ENCODE measurements at places on chromosomes 1 and 21.

DNA sequence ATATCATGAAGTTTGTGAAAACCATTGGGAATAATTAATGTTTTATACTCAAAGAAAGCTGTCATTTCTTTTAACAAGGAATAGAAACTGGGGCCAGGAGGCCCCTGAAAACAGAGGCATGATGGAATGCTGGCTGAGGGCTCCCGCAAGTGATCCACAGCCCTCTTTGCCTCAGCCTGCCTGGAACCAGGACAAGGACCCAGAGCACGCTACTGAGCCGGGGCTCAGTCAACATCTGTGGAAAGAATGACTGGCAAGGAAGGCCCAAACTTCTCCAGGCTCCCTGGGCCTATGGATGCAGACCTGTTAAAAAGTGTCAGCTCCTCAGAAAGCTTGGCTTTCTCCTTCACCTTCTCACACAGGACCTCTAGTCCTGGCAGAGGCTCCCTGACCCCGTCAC lies 32.6 kb downstream of the COLGALT2 start:
- DNase-seq: no peak

DNA sequence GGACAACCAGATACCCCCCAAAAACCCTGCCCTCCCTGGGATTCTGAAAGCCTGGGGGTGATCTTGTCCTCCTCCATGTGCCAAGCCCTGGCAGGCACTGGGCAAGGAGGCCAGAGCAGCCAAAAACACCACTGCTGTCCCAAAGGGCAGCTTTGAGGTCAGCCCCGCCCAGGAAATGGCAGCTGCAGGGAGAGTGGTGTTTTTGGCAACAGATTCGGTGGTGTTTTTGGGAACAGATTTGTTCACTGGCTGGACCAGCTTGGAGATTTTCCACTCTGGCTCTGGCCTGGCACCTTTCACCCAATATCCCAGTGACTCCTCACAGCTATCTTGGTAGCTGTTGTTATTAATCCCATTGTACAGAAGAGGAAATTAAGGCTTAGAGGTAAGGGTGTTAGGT lies 34.7 kb downstream of the LRP8 start:
- peak; percentile 27 for DNase-seq

DNA sequence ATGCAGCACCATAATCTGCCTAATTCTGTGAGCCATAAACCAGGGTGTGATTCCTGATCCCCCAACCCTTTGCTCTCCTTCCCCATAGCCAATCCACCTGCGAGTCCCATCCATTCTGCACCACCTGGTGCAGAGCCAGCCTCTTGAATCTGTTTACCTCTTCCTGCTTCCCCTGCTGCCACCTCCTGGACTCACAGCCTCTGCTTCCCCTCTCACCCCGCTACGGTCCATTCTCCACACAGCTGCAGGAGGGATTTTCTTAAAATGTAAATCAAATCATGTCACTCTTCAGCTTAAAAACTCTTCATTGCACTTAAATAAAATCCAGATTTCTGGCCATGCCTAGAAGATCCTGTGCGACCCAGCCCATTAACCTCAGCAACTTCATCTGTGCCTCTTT lies 186.7 kb downstream of the FOXD2 start:
- no peak for DNase-seq

DNA sequence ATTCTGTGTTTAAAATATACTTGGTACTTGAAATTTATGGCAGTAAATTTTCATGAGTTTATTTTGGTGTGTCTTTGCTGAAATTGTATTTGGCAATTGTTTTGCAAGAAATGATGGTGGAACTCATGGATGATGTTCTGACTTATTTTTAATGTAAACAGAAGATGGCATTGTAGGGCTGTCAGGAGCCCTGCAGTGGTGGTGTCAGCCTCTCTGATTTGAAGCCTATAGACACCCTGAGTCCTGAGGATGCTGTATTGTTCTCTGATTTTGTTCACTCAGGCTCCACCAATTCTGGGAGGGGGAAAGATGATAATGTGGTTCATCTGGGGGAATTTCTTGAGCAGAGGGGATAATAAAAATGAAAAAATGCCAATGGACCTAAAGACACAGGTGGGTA lies 79.8 kb downstream of the LHX8 start:
- no peak for DNase-seq

GRCh38 chr1:156337052-156337887 lies 822 bp downstream of the CCT3 start:
- no peak for DNase-seq

GRCh38 chr1:244834543-244835275 lies 749 bp upstream of the COX20 start:
- peak; percentile 94 for DNase-seq

- DNase-seq: peak; percentile 41
Measured at GRCh38 chr1:204295671-204296070, 64.1 kb downstream of the PLEKHA6 start.

DNA sequence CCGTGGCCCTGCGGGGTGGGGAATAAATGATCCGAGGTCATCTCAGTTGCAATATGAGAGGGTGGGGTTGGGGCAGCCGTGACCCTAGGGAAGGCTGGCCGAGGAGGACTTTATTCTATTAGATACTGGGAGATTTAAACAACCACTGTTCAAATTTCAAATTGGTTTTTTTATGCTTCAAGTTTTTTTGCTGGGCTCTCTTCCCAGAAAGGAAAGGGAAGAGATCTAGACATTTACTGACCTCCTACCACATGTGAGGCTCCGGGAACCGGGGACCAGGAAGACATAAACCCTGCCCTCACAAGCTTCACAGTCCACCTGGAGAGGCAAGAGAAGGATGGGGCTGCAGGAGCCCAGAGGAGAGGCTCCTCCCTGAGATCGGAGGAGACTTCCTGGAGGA lies 207.3 kb downstream of the FOXD2 start:
- no peak for DNase-seq

- DNase-seq: no peak
Measured at GRCh38 chr1:31145648-31146047, 80.1 kb upstream of the PUM1 start.

GRCh38 chr1:158311066-158311465 lies 20.3 kb downstream of the CD1B start:
- no peak for DNase-seq

DNA sequence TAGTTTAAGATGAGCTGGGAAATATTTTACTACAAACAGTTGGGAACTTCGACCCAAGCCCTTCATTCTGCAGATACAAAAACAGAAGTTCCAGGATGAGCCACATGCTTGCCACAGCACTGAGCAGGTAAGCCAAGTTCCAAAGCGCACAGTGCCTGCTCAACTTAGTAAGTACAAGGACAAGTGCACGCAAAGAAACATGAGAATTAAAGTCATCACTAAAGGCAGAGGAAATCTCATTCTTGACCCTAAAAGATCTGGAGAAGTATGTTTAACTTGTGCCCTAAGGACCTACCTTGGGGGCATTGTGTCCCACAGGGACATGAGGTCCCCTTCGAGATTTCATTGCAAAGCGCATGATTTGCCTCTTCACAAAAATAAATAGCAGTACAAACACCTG lies 1.2 kb upstream of the UBAP2L start:
- DNase-seq: no peak

- no peak for DNase-seq
Measured at GRCh38 chr1:71850936-71851335, 431.4 kb downstream of the NEGR1 start.

DNA sequence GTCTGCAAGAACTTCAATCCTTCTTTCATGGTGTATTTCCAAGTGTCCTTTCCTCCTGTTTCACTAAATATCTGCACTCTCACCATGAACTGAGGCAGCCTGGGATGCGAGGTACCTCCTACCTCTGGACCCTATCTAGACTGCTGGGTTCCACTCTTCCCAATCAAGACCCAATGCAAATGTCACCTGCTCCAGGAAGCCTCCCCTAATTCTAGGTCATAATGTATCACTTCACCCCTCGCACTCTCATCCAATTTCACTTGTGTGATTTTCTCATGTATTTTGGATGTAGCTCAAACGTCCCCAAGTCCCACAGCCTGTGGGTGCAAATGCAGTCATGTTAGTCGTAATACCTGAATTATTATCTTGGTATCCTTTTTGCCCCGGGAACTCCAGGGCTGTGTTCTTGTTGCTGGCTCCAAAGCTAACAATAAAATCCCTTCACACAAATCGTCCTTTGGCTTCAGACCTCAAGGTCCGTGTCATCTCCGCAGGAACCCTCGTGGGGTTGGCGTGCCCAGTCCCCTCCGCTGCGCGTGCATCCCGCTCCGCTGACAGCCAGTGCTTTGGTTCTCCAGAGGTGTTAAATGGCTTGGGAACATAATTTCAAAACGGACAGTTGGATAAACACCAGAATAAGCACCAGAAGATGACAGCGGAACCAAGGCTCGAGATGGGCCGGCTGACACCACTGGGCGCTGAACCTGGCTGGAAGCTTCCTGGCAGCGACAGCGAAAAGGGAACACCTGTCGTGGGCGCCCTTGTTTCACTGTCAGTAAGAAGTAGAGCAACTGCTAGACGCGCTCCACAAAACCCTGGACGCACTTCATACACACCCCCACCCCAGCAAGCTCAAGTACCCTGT lies 1.0 kb upstream of the BACH1 start:
- DNase-seq: no peak

- DNase-seq: peak; percentile 99
Measured at GRCh38 chr1:185646202-185646683, 87.9 kb upstream of the HMCN1 start.

- DNase-seq: no peak
Measured at GRCh38 chr1:54795356-54795665, 5.8 kb downstream of the TTC22 start.

DNA sequence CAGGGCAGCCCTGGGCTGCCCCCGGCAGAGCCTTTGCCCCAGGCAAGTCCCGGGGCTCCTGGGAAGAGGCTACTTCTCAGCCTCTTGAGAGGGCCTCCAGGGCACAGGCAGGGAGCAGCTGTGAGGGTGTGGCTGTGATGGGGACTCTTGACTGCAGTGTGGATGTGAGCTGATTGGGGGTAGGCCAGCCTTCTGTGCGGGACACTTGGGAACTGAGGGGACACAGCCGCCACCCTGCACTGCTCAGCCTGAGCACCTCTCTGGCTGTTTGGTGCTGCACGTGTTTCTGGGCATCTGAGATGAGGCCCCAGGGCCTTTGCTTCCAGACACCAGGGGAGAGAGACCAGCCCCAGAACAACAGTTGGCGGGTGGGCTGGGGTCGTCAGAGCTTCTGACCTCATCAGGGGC lies 62.1 kb downstream of the SKI start:
- peak; percentile 58 for DNase-seq

DNA sequence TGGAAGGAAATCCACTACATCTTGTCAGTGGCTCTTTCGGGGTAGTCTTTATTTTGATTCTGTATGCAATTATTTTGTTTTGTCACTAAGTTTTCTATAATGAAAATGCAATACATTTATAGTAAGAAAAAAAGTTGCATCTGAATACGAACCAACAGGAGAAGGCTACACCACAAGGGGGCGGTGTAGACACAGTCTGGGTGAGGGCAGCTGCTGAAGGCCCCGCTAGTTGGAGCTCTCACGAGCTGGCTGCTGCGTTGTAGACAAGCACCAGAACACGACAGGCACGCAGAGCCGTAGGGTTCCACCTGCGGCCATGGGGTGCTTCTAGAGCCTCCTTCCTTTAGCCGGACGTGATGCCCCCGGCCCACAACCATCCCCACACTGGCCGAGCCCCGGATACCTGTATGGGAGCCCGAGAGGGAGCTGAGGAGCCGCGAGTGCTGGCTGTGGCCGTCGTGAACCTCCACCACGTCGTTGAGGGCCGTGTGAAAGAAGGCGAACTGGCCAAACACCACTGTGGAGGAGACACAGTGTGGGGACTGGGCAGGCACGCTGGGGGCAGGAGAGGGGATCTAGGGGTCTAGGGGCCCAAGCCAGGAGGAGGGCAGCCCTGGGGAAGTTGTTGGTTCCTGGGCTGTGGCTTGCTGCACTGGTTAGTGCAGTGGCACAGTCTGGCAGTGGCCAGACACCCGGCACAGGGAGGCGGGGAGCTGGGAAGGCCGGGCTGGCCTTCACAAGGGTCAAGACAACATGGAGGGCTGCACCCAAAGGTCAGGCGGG lies 160.8 kb downstream of the ZSCAN20 start:
- peak; percentile 73 for DNase-seq

GRCh38 chr1:214584805-214585766 lies 17.9 kb upstream of the CENPF start:
- DNase-seq: peak; percentile 71

- no peak for DNase-seq
Measured at GRCh38 chr1:157566484-157567300, 14.4 kb upstream of the FCRL5 start.

DNA sequence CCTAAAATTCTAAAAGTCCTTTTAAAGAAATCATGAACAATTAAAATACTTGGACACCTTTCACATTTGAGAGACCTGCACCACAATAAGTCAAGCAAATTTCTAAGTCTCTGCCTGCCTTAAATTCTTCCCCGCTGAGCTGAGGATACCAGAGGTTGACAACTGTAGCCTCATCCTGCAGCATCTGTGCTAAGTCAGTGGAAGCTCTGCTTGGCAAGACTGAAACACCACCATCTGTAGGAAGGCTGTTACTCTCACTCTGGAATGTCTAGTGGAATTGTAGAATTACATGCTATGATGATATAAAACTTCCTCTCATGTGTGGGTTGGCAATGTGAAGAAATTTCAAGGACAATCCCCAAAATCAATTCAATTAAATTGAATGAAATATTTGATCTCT lies 1756.5 kb downstream of the NCAM2 start:
- no peak for DNase-seq

GRCh38 chr1:16237343-16237830 lies 404 bp upstream of the CPLANE2 start:
- peak; percentile 40 for DNase-seq

DNA sequence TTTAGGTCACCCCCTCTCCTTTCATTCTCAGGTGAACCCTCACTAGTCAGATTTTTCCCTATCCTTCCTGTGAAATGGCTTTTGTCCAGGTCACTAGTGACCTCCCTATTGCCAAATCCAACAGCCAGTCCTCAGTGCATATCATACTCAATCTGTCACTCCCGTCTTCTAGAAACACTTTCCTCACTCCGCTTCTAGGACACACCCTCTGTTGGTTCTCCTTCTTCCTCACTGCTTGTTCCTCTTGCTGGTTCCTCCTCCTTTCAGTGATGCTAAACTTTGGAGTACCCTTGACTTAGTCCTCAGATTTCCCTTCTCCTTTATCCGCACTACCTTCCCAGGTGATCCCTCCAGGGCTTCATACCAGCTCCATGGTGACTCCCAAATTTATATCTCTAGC lies 94.3 kb downstream of the RNF220 start:
- no peak for DNase-seq

DNA sequence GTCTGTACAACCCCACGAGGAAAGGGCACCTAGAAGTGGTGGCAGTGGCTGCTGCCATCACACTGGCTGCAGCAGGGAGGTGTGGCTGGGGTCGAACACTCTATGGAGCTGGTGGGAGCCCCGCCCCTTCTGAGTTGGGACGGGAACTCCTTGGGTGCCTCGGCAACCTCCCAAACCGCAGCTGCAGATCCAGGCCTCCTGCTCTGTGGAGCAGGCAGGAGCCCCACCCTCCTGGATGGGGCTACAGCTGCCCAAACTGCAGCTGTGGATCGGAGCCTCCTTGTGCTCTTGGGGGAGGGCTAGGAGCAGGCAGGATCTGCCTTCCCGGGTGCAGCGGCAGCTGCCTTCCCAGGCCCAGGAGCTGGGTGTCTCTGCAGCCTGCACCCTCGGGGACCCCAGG lies 38.9 kb upstream of the TARDBP start:
- DNase-seq: peak; percentile 72

- DNase-seq: no peak
Measured at GRCh38 chr1:80341021-80341420, 1334.5 kb upstream of the ADGRL4 start.

- DNase-seq: no peak
Measured at GRCh38 chr1:119632103-119632490, 16.0 kb downstream of the ZNF697 start.

- DNase-seq: peak; percentile 60
Measured at GRCh38 chr1:7922301-7922700, 18.3 kb downstream of the TNFRSF9 start.

- DNase-seq: no peak
Measured at GRCh38 chr1:36533897-36534296, 51.2 kb upstream of the CSF3R start.
